ENCODE measurements at places on chromosomes 7 and 10. TPM values are rescaled to one million over a fixed set of nuclear protein-coding genes. Genes with fewer than 3 reads are reported as not detected.

The R3HCC1L gene
- total RNA-seq, result 17.5 TPM

The NKX2-3 gene
- total RNA-seq, result 5.2 TPM

The TET1 gene
- total RNA-seq, result 0.32 TPM

The IKZF1 gene
- total RNA-seq, result not detected

The NPTX2 gene
- total RNA-seq, result 0.91 TPM

The NOS3 gene
- 26.4 TPM for total RNA-seq

The WDR86 gene
- total RNA-seq, result not detected

The BICC1 gene
- total RNA-seq, result 1.3 TPM

The LDB3 gene
- total RNA-seq, result not detected

The RNLS gene
- 3.2 TPM for total RNA-seq

The HSPA14 gene
- 23.1 TPM for total RNA-seq

The TMEM120A gene
- 27.2 TPM for total RNA-seq

The RELN gene
- total RNA-seq, result 1.6 TPM

The SPDYE9 gene
- total RNA-seq, result not detected

The ABCB1 gene
- 4.1 TPM for total RNA-seq

The AKR1C4 gene
- not detected for total RNA-seq

The CYP3A4 gene
- not detected for total RNA-seq

The LAMB1 gene
- 442 TPM for total RNA-seq

The BAIAP2L1 gene
- total RNA-seq, result not detected

The SERPINE1 gene
- 1,622 TPM for total RNA-seq

The IFIT1B gene
- total RNA-seq, result not detected

The HIF1AN gene
- total RNA-seq, result 6.7 TPM

The PGAM1 gene
- total RNA-seq, result 376 TPM

Data from epithelial cell of umbilical artery (primary cell).